Stimulated activated CD4-positive, alpha-beta T cell treated with anti-CD3 and anti-CD28 coated beads, Interleukin-4, amount 100 ng/mL, for 48 hours (primary cell): ENCODE measurements at places on chromosomes 13 and 19.

DNA sequence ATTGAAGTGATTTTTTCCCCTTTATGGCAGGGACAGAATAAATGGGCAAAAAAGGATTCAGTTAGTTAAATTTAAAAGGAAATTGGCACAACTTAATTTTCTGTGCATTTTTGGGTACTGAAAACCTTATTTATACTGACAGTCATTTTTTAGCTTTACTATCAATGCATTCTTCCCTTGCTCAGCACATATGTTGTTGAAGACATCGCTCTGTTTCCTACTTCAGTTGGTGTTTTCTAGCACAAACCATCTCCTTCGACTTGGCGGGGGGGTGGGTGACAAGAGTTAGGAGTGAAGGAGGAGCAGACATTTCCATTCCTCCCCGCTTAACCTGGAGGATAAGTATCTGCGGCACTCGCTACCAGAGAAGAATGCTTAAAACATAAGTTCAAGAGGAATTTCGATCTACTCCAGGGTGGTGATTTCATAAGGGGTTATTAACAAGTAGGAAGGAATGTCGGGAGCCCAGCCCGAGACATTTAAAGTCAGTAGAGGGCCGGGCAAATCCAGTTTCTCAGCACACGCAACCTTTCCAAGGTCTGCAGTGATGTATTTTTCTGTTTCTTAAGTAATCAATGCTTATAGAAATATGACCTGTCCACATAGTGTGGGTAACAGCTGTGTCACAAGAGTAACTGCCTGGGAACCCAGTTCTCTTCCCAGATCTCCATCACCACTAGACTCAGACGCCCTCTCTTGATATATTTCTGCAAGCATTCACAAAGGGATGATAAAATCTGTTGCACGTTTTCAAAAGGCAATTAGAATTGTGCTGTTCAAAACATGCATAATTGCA is 525.8 kb downstream of the MYO16 start:
- DNase-seq = no peak

GRCh38 chr19:6092329-6093286 is 17.7 kb downstream of the RFX2 start:
- DNase-seq = no peak

- DNase-seq = no peak
These were observed 77.0 kb downstream of the STARD13 start for GRCh38 chr13:33208290-33209220.

DNA sequence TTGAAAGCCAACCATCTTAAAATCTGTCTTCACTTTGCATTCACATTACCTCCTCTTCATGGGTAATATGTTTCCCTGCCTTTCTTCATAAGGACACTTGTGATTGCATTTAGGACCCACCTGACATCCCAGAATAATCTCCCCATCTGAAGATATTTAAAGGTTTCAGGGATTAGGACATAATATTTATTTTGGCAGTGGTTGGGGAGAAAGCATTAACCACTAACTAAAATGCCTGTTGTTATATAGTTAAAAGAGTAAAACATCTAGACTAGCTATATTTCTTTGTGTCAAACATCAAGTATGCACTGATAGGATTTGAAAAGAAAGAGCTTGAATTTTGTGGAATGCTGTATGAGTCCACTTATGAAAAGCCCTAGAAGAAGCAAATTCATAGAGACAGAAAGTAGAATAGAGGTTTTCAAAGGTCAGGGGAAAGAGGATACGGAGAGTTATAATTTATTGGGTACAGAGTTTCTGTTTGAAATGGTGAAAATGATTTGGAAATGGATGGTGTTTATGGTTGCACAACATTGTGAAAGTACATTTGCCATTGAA is 457.7 kb upstream of the SPRY2 start:
- DNase-seq = no peak

DNA sequence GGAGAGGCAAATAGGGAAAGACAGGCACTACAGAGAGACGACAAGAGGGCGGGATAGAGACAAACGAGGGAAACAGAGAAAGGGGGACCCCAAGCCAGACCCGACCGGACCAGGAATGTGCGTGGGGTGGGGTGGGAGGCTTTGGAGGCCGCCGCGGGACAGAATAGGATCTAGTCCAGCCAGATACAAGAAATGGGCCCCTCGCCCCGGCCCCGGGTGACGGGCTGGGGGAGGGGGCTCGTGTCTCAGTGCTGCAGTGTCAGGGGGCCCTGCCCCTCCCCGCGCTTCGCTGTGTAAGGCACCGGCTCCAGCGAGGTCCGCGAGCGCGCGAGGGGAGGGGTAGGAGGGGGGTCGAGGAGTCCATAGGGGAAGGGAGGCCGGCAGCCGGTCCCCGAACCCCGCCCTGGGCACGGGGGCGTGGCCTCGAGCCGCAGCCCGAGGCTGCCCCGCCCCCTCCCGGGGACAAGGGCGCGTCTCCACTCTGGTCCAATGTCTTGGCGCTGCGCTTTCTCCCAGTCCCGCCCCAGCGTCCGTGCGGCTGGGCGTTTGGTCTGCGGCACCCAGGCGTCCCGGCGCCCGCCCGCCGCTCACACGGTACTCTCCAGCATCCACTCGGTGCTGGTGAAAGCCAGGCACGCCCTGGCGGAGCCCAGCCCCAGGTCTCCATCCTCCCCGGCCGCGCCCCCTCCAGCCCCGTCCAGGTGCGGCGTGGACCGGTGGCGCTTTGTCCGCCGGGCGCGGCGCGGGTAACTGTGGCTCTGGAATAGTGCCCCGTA is 11.0 kb downstream of the IFNL1 start:
- no peak for DNase-seq

DNA sequence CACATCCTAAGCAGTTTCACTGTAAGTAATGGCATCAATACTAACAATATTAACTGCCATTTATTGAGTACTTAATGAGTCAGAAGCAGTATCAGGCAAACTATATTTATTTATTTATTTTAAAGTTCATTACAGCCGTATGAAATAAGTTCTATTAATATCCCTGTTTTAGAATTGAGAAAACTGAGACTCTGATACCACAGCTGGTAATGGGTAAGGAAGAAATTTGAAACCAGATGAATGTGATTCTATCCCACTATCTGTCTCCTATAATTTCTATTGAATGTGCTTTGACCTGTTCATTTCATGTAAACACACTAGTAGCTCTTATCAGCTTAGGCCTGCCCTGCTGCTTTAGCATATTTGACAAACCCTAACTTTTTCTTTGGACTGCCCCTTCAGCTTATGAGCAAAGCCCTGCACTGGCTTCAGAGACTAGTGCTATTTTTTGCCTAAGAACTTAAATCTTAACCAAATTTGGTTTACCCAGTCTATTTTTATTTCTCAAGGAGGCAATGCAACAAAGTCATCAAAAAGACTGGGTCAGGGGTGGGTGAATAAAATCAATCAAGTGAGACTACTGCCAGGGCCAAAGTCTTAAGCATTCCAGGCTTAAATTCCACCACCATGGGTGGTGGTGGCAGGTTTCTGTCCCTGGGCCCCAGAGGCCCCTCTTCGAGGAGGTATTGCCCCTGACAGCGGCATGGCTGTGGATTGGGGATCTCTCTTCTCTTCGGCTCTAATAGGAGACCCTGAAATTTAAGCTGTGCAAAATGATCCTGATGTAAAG is 143.4 kb downstream of the DLEU7 start:
- DNase-seq = no peak
